Stimulated activated CD4-positive, alpha-beta T cell treated with anti-CD3 and anti-CD28 coated beads, Interleukin-15, amount 100 ng/mL, for 1 hour (primary cell): ENCODE measurements at places on chromosomes 11 and 22.

- no peak for DNase-seq
Observed at GRCh38 chr11:75185866-75186265, 35.0 kb downstream of the SLCO2B1 start.

DNA sequence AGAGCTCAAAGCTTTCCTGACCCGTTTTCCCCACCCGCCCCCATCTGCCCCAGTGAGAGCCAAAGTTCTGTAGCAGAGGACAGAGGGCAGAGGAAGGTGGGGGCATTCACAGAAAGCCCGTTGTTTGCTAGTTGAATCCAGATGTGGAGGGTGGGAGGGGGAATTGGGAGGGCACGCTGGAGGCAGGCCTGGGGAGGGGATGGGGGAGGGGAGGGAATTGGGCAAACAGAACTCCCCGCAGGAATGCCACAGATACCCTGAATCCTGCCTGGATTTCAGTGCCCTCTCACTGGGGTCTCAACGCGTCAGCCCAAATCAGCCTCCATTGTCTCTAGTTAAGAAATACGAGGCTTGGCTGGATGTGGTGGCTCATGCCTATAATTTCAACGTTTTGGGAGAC, 12.9 kb upstream of the OAF start:
- DNase-seq = no peak

DNA sequence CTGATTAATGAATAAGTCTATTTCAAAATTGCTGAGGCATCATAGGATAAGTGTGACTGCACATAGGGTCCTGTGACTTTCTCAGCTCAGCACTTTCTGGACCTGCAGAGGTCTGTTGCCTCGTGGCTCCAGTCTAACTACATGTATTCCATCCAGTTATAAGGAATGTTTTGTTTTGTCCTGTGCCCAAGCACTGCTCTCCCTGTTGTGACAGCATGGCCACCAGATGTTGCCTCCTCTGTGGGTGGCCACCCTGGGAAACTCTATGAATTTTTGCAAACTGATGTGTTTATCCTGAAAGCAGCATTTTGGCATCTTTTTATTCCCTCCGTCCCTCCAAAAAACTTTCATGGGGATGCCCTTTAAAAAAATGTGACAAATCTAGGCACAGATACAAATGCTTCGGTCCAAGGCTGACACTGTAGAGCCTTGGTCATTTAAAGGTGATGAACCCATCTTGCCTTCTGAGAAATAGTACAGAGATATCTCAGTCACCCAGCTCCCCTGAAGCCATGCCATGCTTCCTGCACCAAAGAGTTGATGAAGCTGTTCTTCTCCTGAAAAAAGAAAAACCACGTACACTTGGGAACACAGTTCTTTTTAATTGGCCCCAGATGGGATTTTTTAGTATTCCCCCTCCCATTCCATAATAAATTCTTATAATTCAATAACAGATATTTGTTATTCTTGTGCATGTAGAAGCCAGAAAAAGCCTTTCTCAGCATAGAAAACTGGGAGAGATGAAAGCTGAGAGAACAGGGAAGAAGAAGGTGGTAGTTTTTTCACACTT, 72.6 kb downstream of the CCDC34 start:
- DNase-seq = no peak

DNA sequence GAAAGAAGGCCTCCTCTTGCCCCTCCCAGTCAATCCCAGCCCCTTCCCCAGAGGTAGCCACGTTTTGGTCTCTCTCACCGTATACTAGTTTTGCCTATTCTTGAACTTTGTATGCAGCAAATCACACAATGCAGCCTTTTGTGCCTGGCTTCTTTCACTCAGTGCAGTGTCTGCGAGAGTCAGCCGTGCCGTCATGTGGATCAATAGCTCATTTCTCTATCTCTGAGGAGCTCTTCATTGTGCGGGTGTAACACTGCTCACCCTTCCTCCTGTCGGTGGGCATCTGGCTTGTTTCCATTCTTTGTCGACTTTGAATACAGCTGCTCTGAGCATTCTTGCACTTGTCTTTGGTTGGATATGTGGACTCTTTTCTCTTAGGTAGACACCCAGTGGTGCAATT, 146.5 kb downstream of the CACNA1I start:
- DNase-seq = no peak

GRCh38 chr11:42319921-42320320, 860.5 kb upstream of the LRRC4C start:
- DNase-seq = no peak

GRCh38 chr11:43242401-43242800, 69.4 kb upstream of the API5 start:
- no peak for DNase-seq

- peak; percentile 41 for DNase-seq
Observed at GRCh38 chr22:37804881-37805809, 2.6 kb upstream of the GCAT start.

- DNase-seq = no peak
Observed at GRCh38 chr22:42236848-42237247, 33.6 kb downstream of the TCF20 start.

- no peak for DNase-seq
Observed at GRCh38 chr11:6328321-6328720, 8.0 kb upstream of the CAVIN3 start.

GRCh38 chr11:130765406-130765805, 150.9 kb downstream of the SNX19 start:
- no peak for DNase-seq

GRCh38 chr11:108333403-108333899, 110.6 kb downstream of the ATM start:
- no peak for DNase-seq

DNA sequence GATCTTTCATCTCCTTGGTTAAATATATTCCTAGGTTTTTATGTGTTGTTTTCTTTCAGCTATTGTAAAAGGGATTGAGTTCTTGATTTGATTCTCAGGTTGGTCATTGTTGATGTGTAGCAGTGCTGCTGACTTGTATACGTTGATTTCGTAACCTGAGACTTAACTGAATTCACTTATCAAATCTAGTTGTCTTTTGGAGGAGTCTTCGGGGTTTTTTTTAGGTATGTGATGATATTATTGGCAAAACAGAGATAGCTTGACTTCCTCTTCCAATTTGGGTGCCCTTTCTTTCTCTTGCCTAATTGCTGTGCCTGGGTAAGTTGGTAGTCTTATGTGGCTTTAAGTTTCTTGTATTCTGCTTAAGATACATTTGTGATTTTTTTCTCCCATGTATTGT, 52.8 kb downstream of the CBL start:
- DNase-seq = no peak

DNA sequence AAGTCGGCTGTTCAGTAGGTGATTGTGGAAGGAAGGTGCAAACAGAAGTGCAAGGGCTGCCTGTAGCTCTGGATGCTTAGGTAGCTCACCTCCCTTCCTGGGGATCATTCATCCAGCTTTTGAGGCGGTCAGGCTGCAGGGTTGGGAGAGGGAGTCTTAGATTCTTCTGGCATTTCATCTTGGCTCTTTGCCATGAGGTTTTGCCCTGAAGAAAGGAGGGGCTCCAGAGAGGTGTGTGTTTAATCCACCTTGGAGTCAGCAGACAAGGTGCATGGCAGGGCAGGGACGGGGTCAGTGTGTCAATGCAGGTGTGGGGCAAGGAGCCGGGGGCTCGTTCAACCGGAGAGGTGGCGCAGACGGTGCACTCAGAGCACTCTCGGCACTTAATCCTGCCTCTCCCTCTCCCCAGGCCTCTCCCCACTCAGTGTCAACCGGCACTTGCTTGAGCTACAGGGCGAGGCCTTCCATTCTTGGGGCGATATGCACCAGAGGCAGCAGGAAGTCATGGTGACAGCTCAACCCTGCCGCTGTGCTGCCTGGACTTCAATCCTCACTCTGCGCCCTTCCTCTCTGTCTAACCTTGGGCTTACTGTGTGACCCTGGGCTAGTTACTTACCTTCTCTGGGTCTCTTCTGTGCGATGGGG, 7.2 kb downstream of the ADAMTS15 start:
- DNase-seq = no peak

GRCh38 chr11:35047179-35047578, 91.8 kb upstream of the CD44 start:
- peak; percentile 24 for DNase-seq

DNA sequence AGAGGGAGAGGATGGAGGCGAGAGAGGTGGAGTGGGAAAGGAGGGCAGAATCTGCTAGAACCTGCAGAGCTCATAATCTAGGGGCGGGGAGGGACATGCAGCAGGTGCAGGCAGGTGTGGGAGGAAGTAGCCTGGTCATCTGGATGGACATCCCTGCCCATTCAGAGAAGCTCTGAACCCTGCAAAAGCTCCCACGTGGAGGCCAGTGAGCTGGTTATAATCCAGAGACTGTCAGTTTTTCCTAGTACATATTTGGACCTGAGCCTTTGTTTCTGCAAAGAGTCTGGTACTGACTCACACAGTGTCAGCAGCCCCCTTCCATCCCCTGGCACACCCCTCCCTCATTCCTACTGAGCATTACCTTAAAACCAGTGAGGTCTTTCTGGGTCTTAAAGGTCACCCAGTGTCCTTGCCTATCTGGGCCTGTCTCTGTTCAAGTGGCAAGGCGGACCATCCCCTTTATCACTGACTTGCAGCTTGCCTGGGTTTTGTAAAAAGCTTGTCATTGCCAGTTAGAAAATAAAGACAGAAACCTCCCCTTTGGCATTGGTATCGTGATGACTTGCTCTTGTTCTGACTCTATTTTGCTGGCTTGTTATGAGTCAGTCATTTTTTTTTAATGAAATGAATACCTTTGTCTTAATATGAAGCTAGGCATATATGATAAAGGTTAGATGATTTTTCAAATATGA, 26.1 kb downstream of the PTPRJ start:
- DNase-seq = no peak

- no peak for DNase-seq
Observed at GRCh38 chr11:128713595-128713994, 19.7 kb downstream of the FLI1 start.

- no peak for DNase-seq
Observed at GRCh38 chr11:32053151-32053888, 37.6 kb upstream of the RCN1 start.

DNA sequence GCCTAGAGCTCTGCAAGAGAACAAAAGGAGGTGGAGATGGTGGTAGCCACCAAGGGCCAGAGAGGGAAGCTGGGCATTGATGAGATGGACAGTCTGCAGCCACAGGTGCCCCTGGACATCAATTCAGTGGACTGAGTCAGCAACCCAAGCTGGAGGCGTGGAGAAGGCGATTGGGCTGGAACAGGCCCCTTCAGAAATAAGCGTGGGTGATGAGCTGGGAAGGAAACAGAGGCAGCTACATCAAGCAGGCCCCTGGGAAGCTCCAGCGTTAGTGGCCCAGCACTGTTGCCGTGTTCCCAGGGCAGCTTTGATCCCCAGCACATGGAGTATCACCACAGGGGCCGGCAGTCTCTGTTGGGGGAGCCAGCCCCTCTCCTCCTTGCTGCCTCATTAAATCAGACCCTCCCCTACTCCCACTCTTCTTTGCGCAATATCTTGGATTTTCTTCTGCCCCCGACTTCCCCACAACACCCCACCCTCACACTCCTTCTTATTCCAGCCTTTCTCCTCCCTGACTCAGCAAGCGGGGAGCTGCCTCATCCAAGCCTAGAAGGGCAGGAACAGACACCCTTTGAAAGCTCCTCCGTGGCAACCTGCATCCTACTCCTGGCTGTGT, 31.7 kb upstream of the OAF start:
- DNase-seq = no peak

DNA sequence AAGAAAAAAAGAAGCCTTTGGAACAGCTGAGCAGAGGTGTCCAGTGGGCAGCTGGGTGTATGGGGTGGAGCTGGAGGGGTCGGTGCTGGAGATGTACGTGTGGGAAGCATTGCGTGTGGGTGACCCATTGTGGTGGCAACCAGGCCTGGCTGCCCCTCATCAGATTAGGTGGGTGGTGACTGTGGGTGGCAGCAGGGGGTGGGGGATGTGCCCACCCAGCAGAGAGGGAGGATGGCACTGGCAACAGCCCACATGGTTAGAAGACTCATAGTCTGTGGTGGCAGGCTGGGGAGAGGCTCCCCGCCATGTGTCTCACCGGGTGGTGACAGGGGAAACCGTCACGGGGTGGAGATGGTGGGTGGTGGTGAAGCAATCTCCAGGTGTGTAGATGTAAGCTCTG, 27.6 kb downstream of the TP53I11 start:
- DNase-seq = no peak

DNA sequence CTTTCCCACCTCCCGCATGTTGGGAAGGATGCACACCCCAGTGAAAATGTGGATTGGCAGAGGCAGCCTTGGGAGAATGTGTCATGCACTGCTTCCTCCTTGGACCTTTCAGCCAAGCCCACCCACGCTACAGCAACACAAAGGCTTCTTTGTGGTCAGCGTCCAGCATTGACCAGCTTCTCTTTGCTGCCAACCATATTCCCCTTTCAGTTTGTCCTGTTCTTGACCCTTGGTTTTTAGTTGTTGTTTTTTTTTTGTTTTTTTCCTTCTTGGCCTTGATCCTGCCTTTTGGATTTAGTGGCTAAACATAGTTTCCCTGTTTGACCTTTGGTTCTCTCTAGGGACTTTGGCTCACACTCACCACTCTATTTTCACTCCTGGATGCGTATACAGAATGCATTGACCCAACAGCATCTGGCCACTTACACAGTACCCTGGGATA, 573.6 kb downstream of the INSC start:
- DNase-seq = no peak

GRCh38 chr11:117545706-117546105, 218.1 kb downstream of the CEP164 start:
- no peak for DNase-seq

DNA sequence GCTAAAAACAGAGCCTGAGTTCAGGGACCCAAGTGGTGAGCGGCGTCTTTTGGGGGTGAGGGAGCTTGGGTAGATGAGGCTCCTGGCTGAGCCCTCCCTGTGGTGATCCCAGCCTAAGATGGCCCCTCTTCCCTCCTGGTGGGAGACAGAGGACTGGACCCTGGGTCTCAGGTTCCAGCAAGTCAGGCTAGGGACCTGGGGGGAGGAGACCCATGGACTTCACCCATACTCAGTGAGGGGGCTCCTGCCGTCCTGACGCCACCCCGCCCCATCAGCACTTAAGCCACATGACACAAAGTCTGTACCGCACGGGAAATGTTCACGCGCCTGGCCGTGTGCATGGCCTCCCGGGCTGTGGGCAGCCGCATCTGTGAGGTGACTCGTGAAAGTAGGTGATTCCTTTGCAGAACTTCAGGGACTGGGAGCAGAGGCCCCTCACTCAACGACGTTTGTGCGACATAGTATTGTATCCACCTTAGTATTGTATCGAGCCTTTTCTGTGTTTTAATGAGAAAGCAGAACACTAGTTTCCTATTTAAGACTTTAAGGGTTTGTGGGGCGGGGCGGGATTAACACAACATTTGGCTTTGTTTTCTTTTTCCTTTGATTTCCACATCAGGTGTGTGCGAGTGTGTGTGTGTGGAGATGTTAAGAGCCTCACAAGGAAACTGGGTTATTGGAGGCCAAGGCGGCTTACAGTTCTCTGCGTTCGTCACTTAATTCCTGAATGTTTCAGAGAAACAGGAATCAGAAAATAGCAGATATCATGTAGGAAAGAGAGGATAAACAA, 18.4 kb upstream of the TMEM191C start:
- no peak for DNase-seq
